Fibroblast of the aortic adventitia (primary cell): ENCODE measurements at places on chromosomes 5 and 9.

DNA sequence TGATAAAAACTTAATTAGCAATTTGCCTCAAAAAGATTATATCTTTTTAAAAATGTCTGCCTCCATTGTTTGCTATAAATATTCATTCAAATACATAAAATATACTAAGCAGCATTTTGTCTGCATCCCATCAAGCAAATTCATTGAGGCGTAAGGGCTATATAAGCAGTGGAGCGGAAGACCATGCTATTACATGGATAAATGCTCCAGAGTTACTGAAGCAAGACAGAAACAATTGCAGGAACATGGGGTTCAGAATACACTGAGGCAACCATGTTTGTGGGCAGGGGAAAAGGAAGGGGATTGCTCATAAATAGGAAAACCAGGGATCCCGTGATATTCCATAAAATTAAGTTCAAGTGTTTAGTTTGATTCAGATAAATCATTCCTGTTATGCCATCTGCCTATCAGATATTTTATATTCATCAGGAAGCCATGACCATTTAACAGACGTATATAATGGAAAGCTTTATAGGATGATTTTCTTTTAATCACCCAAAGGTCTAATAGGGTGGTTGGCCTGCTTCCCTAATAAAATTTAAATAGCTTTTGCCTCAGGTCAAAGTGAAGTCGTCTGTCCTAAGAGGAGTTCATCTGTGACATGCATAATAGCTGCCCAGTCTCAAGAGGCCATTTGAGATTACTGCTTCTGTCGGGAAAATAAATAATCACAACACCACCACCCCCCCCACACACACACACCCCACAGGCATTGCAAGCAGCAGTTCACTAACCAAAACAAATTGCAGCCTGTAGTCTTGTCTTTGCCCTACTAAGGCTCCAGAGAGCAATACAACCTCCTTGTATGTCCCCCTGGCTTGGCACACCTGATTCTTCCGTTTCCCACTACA, 105.2 kb downstream of the RASEF start:
- no peak for DNase-seq

GRCh38 chr9:100064872-100065581, 33.8 kb downstream of the ERP44 start:
- peak; percentile 76 for DNase-seq

DNA sequence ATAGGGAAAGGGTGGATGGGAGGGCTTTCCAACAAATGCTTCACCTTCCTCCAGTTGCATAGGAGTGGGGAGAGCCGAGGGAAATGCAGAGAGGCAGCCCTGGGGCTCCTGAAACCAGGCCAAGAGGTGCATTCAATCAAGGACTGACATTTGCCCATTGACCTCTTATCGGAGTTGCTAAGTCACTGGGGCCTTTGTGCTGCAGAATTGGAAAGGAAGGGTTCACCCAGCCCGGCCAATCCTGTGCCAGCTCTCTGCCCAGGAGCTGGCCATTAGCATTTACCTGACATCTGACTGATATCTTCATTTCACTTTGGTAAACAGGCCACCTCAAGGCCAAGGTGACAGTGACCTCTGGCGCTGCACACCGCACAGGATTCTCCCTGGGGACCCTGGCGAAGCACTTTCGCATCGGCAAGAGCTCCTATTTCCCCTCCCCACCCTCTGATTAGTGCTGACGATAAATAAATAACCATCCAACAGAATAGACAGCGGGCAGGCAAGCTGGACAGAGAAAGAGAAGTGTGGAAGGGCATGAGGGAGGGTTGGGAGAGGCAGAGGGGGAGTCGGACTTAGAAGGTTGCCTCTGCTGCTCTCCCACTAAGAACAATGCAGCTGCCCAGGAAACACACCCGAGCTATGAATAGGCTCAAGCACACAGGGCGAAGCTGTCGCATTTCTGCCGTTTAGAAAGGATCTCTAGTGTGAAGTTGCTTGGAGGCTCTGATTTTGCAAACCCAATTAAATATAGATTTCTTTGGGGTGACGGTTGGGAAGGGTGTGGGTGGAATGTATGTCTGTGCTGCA, 57.0 kb upstream of the BOD1 start:
- DNase-seq, result no peak

DNA sequence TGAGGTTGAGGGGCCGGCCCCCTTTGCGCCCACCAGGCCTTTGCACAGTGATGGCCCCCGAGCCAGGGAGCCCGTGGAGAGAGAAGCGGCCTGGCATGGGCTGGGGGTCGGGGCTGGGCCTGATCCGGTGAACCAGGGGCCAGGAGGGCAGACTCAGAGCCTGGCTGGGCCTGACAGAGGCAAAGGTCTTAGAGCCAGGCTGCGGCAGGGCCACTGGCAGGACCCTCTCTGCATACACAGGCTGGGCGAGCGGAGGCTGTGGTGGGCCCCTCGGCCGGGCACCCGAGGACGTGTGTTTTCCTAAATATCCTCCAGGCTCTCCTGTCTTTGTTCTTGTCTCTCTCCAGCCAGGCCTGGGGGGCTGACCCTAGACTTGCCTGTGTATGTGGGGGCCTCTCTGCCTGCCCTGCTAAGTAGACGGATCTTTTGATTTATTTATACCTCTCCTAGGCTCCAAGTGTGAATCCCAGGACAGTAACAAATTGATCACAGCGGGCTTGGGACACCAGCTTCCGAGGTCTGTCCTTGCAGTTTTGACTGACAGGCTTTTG, 933 bp downstream of the NEK6 start:
- no peak for DNase-seq

DNA sequence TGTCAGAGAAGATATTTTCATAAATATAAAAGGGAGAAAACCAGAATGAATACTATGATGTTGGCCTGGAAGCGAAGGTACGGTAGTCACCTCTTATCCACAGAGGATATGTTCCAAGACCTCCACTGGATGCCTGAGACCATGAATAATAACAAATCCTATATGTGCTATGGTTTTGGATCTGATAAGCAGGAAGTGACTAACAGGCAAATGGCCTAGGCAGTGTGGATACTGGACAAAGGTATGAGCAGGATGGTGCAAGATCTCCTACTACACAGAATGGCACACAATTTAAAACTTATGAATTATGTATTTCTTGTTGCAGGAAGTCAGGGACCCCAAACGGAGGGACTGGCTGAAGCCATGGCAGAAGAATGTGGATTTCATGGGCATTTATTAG, 48.2 kb downstream of the ADAMTS12 start:
- peak; percentile 85 for DNase-seq

DNA sequence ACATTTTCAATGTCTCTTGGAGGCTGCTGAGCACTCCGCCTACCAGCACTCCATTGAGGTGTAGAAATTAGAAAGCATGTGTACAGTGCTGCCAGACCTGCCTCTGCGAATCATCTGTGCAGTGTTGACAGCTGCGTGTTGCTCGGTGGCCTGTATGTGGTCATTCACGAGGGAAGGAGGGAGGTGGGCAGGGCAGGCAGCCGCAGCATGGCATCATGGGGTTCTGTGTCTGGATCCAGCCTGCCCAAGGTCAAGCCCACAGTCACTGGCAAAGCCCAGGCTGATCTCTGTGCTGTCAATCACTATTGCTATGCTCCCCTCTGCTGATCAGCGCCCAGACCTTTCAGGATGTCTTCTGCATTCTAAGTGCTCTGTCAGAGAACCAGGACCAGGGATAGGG, 8.0 kb upstream of the PDZD2 start:
- no peak for DNase-seq

DNA sequence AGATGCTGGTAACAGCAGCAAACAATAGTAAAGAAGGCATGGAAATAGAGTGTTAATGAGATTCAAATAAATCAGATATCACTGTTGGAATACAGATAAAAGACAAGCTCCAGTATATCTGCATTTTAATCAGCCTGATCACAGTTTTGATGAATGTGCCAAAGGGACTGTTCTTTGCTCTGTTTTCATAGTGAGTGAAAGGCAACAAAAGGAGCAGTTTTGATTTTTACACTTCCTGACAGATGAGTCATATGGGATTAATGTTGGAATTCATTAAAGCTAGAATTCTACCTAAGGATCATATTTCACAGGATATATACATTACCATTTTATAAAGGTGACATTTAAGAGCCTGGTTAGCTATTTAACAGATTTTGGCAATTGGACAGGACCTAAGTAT, 743.3 kb upstream of the PTPRD start:
- no peak for DNase-seq

- DNase-seq, result no peak
Measured at GRCh38 chr5:151036556-151036955, 16.2 kb downstream of the GPX3 start.

- DNase-seq, result no peak
Measured at GRCh38 chr9:127841087-127841835, 13.2 kb downstream of the ENG start.

DNA sequence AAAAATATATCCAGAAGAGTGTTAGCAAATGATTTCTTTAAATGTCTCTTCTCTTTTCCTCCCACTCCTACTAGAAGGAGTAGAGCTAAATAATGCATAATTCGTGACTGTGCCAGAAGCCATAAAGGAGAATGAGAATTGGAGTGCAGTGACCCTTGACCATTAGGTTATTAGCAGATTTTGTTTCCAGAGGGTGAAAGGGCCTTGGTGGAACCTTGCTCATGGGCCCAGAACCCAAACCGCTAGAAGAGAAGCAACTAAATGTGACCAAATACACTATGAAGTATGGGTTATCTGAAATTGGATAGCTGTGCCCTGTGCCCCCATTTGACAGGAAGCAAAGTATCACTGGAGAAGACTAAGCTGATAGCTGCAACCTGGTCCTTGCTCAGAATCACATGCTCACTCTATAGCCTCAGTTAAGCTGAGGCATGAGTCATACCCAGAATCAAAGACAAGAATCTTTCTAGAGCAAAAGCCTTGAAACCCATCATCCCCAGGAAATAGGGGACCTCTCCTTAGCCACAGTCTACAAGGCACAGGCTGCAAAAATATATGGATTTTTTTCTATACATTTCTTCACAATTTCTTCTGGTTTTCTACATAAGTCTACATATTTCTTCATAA, 36.3 kb downstream of the CAPSL start:
- DNase-seq, result no peak

DNA sequence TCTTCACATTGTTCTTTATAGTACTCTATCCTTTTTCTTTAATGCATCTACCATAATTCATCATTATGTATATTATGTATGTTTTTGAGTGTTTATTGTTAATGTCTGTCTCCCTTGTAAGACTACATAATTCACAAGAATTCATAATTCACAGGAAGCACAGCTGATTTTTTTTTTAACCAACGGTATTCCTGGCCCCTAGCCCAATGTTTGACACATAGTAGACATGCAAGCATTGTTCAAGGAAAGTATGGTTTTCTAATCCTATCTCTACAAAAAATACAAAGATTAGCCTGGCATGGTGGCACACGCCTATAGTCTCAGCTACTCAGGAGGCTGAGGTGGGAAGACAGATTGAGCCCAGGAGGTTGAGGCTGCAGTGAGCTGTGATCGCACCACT, 160.6 kb downstream of the PPP2R2B start:
- DNase-seq, result no peak

GRCh38 chr5:40988746-40989510, 79.6 kb downstream of the C7 start:
- no peak for DNase-seq

- DNase-seq, result no peak
Measured at GRCh38 chr9:87062746-87063145, 115.4 kb upstream of the GAS1 start.

DNA sequence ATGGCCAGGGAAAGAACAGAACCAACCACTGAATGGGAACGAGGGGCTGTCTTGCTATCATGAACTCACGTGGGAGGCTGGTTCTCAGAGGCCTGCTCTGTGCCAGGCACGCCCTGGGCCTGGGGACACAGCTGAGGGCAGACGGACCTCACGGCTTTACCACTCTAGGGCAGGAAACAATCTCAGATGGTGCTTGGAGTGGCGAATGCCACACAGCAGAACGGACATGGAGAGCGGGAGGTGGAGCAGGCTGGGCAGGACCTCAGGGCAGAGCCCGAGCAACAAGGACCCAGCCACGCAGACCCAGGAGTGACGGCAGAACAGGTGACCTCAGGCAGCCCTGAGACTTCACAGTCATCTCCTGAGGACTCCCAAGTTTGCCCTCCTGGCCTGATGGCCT, 8.7 kb downstream of the TOR1A start:
- DNase-seq, result no peak

- DNase-seq, result no peak
Measured at GRCh38 chr5:1014781-1015221, 6.2 kb downstream of the NKD2 start.

DNA sequence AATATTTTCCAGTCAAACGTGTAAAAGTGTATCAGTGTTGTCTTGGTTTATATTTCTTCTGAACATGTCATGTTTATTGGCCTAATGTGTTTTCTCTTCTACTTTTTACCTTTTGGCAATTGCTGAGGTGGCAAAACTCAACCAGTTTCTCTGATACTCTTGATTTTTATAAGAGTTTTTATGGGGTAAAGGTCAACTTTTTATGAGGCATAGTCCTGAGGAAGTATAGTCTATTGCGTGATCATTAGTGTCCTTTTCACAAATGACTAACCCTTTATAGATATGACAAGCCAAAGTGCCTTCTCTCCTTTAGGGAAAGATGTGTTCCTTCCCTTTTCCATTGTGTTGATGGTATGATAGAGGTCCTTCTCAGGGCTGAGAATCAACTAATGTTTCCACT, 32.9 kb downstream of the OCLN start:
- no peak for DNase-seq

- no peak for DNase-seq
Measured at GRCh38 chr5:139263536-139263935, 30.0 kb upstream of the MATR3 start.

DNA sequence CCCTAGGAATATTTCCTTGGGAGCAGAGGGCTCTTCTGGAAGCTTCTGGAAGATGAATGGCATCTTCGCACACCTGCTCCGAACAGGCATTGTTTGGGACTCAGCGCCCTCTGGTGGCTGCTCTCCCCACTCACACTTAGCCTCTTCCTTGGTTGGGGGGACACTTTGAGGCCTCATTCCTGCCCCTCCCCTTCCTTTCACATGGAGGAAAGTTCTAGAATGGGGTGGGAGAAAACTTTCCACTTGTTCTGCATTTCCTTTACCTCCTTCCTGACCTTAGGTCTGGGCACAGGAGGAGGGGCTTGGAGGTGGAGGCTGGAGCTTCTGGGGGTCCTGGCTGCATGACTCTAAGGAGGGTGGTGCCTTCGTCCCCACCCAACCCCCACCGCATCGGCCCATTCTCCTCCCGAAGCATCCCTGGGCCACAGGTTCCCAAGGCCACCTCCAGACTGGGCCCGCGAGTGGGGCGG, 19.3 kb upstream of the SMIM32 start:
- DNase-seq, result peak; percentile 63

- peak; percentile 65 for DNase-seq
Measured at GRCh38 chr9:97510797-97511654, 9.6 kb downstream of the TMOD1 start.
